NCI-H774 (cell line): ENCODE measurements at places on chromosomes 2 and 18.

DNA sequence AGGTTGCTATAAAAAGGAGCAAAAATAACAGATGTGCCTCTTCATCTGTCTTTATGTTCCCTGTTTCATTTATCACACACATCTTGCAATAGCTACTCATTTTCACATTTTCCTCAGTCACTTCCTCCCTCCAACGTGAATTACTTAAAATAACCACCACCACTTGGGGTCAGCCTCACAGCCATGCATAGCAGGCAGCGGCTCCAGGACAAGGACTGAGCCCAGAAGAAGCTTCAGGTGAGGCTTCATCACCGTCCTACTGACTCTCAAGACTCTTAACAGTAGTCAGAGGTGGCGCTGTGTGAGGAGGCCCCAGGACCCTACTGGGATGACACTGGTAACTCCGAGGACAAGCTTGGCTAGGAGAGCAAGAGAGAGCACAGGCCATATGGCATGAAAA is 15.5 kb upstream of the ST8SIA5 start:
- DNase-seq, result no peak

DNA sequence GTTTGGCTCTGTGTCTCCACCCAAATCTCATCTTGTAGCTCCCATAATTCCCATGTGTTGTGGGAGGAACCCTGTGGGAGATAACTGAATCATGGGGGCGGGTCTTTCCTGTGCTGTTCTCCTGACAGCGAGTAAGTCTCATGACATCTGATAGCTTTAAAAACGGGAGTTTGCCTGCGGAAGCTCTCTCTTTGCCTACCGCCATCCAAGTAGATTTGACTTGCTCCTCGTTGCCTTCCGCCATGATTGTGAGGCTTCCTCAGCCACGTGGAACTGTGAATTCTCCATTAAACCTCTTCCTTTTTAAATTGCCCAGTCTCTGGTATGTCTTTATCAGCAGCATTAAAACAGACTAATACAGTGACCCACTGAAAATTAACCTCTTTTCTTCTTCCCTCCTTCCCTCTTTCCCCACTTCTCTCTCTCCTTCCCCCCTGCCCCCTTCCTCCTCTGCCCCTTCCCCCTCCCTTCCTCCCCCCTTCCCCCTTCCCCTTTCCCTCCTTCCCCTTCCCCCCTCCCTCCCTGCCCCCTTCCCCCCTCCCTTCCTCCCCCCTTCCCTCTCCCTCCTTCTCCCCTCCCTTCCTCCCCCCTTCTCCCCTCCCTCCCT is 818.8 kb downstream of the SLC4A3 start:
- DNase-seq, result no peak

DNA sequence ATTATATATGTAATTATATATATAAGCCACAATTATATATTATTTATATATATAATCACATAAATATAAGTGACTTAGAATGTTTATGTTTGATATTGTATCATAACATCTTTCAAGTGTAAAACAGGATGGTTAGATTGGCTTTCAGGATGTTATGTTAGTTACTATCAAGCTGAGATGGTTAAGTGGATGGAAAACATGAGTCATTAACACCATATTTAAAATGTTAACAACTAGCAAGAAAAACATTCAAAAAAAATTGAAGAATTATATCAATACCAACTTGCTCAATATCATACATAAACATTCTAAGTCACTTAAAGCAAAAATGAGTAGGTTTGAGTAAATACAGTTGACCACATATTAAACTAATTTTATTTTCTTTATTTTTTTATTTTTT is 21.8 kb upstream of the RAB27B start:
- DNase-seq, result no peak

- DNase-seq, result no peak
These were observed 87.1 kb downstream of the ATP9B start for GRCh38 chr18:79156327-79156726.

DNA sequence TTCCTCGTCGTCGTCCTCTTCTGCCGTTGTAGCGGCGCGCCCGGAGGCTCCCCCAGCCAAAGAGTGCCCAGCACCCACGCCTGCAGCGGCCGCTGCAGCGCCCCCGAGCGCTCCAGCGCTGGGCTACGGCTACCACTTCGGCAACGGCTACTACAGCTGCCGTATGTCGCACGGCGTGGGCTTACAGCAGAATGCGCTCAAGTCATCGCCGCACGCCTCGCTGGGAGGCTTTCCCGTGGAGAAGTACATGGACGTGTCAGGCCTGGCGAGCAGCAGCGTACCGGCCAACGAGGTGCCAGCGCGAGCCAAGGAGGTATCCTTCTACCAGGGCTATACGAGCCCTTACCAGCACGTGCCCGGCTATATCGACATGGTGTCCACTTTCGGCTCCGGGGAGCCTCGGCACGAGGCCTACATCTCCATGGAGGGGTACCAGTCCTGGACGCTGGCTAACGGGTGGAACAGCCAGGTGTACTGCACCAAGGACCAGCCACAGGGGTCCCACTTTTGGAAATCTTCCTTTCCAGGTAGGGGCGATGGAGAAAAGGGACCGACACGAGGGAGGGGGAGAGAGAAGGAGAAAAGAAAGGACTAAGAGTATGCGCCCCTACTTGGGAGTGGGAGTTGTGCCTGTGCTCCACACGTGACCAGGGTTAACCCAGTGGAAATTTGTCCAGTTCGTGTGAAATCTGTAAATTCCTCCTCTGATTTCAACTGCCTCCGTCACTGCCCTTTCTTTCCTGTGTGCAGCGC is 800 bp downstream of the HOXD13 start:
- DNase-seq, result peak; percentile 16

DNA sequence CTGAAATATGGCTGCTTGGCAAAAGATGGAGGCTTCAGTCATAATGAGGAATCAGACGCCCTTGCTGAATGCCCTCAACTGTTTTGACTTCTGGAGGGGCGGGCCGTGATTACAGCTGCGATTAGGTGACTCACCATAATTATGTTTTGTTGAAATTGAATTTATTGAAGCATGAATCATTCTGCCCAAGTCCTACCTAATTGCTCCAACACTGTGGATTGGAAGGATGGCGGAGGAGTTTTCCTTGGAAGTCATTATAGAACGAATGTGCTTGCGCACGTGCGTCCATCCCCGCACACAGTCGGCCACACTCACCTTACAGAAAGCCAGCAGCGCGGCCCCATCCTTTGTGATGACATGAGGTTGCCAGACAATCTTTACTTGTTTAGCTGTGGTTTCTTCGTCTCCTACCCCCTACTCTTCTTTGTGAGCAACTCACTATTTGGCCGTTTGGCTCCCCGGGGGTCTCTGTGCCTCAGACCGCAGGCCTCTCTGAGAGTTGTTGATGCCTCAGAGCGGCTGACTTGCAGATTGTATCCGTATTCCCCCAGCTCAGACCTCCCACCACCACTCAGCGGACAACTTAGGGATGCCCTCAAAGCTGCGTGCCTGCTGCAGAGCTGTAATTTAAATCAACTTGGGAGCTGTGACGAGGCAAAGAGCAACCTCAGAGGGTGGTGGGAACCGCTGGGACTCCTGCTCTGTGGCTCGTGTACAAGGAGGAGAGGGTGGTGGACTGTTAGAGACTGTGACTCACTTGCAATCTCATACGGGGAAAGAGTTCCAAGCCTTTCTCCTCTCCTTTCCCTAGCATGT is 513.4 kb downstream of the TNS1 start:
- no peak for DNase-seq

- no peak for DNase-seq
These were observed 138.0 kb upstream of the LYPD6 start for GRCh38 chr2:149192427-149192826.

DNA sequence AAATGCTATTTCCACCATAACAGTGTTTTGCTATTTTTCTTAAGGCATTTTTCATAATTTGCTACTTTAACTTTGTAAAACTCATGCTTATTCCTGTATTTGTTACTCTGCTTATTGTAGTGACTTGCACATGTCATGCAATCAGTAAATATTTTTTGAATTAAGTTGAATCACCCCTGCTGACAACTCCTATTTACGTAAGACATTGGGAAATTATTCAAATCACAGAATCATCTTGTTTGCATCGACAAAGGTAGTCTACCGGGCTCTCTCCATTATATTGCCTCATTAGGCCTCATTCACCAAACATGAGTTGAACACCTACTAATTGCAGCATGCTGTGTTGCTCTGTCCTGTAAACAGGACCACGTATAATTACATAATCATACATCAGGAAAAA is 478.5 kb upstream of the ZEB2 start:
- DNase-seq, result no peak
